Vein endothelial cell (primary cell): ENCODE measurements at places on chromosomes 16 and 17. TPM values are rescaled to one million over a fixed set of nuclear protein-coding genes. Genes with fewer than 3 reads are reported as not detected.

RAB37 gene
- total RNA-seq, result 0.33 and 0.67 TPM in 2 replicates

TPSD1 gene
- total RNA-seq, result not detected in 2 replicates

CDH8 gene
- not detected in 2 replicates for total RNA-seq

HOXB1 gene
- not detected in 2 replicates for total RNA-seq

NUDT7 gene
- total RNA-seq, result 3.6 and 5.9 TPM in 2 replicates

KRT9 gene
- not detected in 2 replicates for total RNA-seq

RFFL gene
- 14.4 and 17.3 TPM in 2 replicates for total RNA-seq

ADAD2 gene
- 0.10 TPM in 1 of 2 replicates, not detected in the other for total RNA-seq

GNAO1 gene
- total RNA-seq, result not detected in 2 replicates

DPEP2 gene
- under 0.01 and 0.57 TPM in 2 replicates for total RNA-seq

SECTM1 gene
- total RNA-seq, result 0.48 and 0.98 TPM in 2 replicates

OR1F1 gene
- 0.33 TPM in 1 of 2 replicates, not detected in the other for total RNA-seq

NOD2 gene
- total RNA-seq, result under 0.01 TPM in 1 of 2 replicates, not detected in the other

NEK8 gene
- 1.5 and 2.0 TPM in 2 replicates for total RNA-seq

VMO1 gene
- not detected in 2 replicates for total RNA-seq

APOBR gene
- not detected in 2 replicates for total RNA-seq

KRTAP9-8 gene
- total RNA-seq, result not detected in 2 replicates

TEKT1 gene
- total RNA-seq, result not detected in 2 replicates

ZNF286A gene
- 47.0 and 51.2 TPM in 2 replicates for total RNA-seq

NT5C3B gene
- 70.6 and 93.2 TPM in 2 replicates for total RNA-seq

NPB gene
- 0.65 TPM in 1 of 2 replicates, not detected in the other for total RNA-seq

SAMD14 gene
- 5.3 and 10.5 TPM in 2 replicates for total RNA-seq

INPP5K gene
- 42.9 and 65.7 TPM in 2 replicates for total RNA-seq

NLRC3 gene
- 1.9 and 2.6 TPM in 2 replicates for total RNA-seq

CNGB1 gene
- under 0.01 TPM in 2 replicates for total RNA-seq

TNP2 gene
- not detected in 2 replicates for total RNA-seq

WNT3 gene
- total RNA-seq, result 1.2 and 1.3 TPM in 2 replicates

WNT9B gene
- not detected in 2 replicates for total RNA-seq

ZFP90 gene
- total RNA-seq, result 19.2 and 22.5 TPM in 2 replicates

C17orf113 gene
- 0.29 and 0.33 TPM in 2 replicates for total RNA-seq

CEMP1 gene
- total RNA-seq, result not detected in 2 replicates

EFTUD2 gene
- total RNA-seq, result 134 and 180 TPM in 2 replicates

KREMEN2 gene
- total RNA-seq, result not detected in 2 replicates

VKORC1 gene
- 60.6 and 96.4 TPM in 2 replicates for total RNA-seq

RNF157 gene
- 0.29 and 0.65 TPM in 2 replicates for total RNA-seq

RHBDL1 gene
- 0.38 and 0.65 TPM in 2 replicates for total RNA-seq

REXO5 gene
- total RNA-seq, result 5.1 and 7.2 TPM in 2 replicates

SCNN1B gene
- 0.29 and 1.6 TPM in 2 replicates for total RNA-seq

RILP gene
- 8.3 and 10.1 TPM in 2 replicates for total RNA-seq

MMP28 gene
- 11.3 and 13.7 TPM in 2 replicates for total RNA-seq

OR4D1 gene
- total RNA-seq, result not detected in 2 replicates

SLC52A1 gene
- total RNA-seq, result 0.33 TPM in 1 of 2 replicates, not detected in the other

DNASE1L2 gene
- 0.65 and 0.67 TPM in 2 replicates for total RNA-seq

FBF1 gene
- total RNA-seq, result 5.5 and 7.2 TPM in 2 replicates

C17orf50 gene
- not detected in 2 replicates for total RNA-seq

AGRP gene
- total RNA-seq, result not detected in 2 replicates

ZG16B gene
- total RNA-seq, result 0.33 TPM in 1 of 2 replicates, not detected in the other

ST6GALNAC2 gene
- total RNA-seq, result under 0.01 and 0.10 TPM in 2 replicates
